NCI-H1417 (cell line): ENCODE measurements at places on chromosomes 1 and 21.
A peak's percentile ranks its signal among the peaks of the same experiment; 100 is the strongest.

DNA sequence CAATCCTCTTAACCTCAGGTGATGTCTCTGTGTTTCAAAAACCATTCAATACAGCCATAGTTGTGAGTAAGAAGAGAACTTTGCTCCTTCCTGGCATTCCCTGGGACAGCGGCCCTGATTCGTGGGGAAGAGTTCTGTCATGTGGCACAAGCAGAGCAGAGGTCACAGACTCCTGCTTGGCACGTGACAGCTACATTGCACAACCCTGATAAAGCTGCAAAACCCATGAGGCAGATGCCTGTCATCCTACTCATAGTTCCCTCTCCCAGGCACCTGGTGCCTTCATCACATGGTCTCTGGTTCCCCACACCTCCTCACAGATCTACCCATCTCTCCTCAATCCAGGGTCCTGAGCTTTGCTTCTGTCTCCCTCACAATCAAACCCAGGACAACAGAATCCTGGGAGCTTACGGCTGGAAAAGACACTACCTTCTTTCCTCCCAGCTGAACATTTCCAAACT is 70.8 kb downstream of the PLPP3 start:
- DNase-seq, result no peak

- peak; percentile 91 for DNase-seq
These were observed at the start of gene NRAS for GRCh38 chr1:114716304-114717170. Gene NRAS (minus strand): TSS chr1:114716771. CDS start chr1:114716160, 611 bp downstream.

DNA sequence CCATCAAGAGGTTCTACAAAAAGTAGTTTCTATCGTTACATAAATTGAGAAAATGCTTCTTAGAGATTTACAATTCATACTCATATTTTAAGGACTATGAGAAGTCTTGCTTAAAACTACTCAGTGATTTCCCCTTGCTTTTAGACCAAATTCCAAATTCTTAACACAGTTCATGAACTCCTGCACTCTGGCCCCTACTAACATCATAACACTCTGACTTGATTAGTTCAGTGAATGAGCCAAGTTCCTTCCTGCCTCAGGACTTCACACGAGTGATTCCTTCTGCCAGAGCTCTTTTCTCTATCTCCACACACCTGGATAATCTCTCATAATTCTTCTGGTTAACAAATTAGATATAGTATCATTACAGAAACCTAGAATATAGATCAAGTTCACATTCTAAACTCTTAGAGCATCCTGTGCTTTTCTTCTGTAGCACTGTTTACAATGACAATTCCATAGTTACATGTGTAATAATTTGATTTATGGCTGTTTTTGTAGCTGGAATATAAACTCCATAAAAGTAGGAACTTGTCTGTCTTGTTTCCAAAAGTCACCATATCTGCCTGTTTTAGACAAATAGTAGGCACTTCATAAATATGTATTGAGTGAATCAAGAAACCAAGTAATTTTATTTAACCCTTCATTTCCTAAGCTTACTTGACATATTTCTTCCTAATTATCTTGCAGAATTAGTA is 59.9 kb downstream of the NUF2 start:
- no peak for DNase-seq

DNA sequence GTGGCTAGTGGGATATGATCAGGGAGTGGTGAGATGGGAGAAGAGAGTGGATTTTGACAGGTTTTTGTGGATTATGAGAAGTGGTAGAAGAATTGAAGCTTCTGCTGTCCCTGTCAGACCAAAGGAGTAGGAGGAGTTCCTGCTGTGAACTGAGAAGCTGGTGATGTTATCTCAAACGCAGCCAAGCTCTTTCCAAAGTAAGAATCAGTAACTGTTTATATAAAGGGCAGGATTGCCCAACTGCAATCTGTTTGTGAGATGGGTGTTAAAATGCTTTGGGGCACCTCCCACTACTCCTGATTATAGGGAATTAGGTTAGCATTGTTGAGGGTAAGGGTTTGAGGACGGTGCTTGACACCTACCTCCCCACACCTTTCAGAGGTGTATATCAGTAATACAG is 60.5 kb upstream of the USP25 start:
- no peak for DNase-seq

DNA sequence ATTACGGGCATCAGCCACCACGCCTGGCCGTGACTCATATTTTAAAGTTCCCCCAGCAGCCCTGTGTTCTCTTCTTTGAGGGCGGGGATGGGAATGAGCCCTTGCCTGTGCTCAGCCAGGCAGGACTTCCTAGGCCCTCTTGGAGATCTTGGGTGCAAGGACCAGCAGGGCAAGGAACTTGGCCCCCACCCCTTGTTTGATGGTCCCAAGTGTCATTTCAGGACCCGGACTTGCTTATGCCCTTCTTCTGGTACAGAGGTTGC is 9.3 kb downstream of the RASSF5 start:
- DNase-seq, result no peak
